ENCODE measurements at places on chromosomes 11 and 22.

GRCh38 chr11:107676336-107677057 is 35.4 kb downstream of the SLN start:
- no peak for DNase-seq

GRCh38 chr22:42617155-42617983 is 2.7 kb upstream of the POLDIP3 start:
- no peak for DNase-seq

GRCh38 chr22:39666926-39667325 is 96.4 kb downstream of the CACNA1I start:
- DNase-seq = no peak

GRCh38 chr22:48595511-48595905 is 1232.2 kb downstream of the BRD1 start:
- no peak for DNase-seq
